ENCODE measurements at places on chromosomes 4 and X. TPM values are rescaled to one million over a fixed set of nuclear protein-coding genes. Genes with fewer than 3 reads are reported as not detected.

The NPY2R gene
- not detected for total RNA-seq

The HELT gene
- total RNA-seq, result not detected

- DNase-seq, result no peak
Observed at GRCh38 chrX:15672881-15673280, 8.3 kb upstream of the CLTRN start.

GRCh38 chr4:83109480-83110222, 4.9 kb downstream of the PLAC8 start:
- peak; percentile 52 for DNase-seq

DNA sequence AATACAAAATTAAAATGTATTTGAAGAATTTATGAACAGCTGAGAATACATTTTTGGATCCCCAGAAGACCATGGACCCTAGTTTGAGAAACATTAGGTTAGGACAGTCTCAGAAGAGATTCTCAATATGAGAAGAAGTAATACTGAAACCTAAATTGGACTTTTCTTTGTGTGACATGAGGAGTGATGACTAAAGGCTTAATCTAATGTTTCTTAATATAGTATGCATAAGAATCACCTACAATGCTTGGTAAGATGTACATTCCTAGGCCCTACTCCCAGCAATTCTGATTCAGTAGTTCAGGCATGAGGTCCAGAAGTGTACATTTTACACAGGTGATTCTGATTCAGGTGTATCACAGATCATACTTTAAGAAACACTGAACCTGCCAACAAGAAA, 31.6 kb upstream of the HUWE1 start:
- DNase-seq, result no peak

DNA sequence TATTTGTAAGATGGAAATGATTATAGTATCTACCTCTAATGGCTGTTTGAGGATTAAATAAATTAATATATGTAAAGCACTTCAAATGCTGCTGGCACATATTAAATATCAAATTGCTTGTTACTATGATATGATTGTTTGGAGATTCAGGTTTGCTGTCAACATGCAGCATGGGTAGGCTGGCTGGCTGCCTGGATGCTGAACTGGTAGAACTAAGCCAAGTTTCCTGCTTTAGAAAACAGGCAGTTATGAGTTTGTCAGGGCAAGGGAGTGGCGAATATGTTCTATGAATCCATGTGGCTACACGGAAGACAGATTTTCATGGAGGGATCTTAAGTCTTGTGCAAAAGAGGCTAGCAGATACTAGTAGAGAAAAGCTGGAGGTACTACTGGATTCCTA, 239.6 kb downstream of the GBA3 start:
- DNase-seq, result no peak

Measured in endothelial cell of umbilical vein (primary cell).